ENCODE measurements at places on chromosomes 3 and 15.

DNA sequence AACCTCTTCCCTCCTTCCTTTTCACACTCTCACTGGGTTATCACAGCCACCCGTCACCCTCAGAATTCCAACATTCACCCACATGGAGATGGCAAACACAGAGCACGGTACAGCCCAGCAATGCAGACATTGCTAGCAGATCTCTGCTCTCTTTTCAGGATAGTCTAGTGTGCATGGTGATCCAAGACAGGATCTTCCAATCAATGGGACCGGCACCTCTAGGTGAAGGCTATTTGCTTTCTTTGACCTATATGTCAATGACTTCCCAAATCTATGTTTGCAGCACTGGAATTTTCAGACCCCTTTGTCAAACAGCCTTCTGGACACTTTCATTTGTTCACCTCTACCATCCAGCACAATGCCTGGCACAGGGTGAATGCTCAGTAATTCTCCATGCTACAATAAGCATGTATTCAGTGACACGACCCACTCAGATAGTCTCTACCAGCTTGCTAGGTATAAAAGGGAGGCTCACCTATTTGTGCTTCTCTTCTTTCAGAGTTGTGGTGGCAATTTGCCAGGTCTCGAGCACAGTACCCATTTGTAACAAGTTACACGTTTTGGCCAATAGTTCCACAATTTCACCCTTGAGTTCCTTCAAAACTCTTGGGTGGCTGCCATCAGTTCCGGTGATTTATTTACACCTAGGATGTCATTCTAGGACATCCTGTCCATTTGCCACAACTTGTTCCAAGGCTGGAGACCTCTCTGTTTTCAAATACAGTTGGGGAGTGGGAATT lies 279.1 kb upstream of the ICE2 start:
- DNase-seq = no peak

- no peak for DNase-seq
These were observed 474.7 kb upstream of the UBE2E2 start for GRCh38 chr3:22728406-22728805.

- no peak for DNase-seq
These were observed 421 bp downstream of the BMF start for GRCh38 chr15:40108061-40108854.

GRCh38 chr3:55459838-55460237 lies 27.3 kb downstream of the WNT5A start:
- no peak for DNase-seq

GRCh38 chr15:77410701-77411618 lies 8.9 kb downstream of the PEAK1 start:
- DNase-seq = no peak

- no peak for DNase-seq
These were observed 533.0 kb upstream of the SEMA6D start for GRCh38 chr15:47184003-47184907.

- DNase-seq = no peak
These were observed 4.6 kb upstream of the KCTD6 start for GRCh38 chr3:58487140-58487886.
